ENCODE measurements at places on chromosomes 5 and 9.

GRCh38 chr5:151026679-151027078 is 6.3 kb downstream of the GPX3 start:
- DNase-seq, result no peak

DNA sequence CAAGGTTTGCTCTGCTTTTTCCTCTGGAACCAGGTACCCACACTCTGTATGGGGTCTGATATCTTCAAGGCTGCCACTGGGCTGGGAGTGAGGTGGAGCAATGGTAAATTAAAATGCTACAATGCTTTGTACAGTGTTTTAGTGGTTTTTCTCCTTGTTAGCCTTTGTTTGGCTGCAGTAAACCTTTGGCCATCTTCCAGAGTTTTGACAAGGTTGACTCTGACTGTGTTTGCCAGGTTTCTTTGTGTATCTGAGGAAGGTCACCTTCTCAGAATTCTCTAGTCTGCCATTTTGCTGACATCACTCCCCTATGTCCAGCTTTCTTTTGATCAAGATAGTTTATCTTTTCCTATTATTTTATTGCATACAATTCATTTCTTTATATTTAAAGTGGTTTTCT is 11.2 kb downstream of the SPATA31D1 start:
- no peak for DNase-seq

DNA sequence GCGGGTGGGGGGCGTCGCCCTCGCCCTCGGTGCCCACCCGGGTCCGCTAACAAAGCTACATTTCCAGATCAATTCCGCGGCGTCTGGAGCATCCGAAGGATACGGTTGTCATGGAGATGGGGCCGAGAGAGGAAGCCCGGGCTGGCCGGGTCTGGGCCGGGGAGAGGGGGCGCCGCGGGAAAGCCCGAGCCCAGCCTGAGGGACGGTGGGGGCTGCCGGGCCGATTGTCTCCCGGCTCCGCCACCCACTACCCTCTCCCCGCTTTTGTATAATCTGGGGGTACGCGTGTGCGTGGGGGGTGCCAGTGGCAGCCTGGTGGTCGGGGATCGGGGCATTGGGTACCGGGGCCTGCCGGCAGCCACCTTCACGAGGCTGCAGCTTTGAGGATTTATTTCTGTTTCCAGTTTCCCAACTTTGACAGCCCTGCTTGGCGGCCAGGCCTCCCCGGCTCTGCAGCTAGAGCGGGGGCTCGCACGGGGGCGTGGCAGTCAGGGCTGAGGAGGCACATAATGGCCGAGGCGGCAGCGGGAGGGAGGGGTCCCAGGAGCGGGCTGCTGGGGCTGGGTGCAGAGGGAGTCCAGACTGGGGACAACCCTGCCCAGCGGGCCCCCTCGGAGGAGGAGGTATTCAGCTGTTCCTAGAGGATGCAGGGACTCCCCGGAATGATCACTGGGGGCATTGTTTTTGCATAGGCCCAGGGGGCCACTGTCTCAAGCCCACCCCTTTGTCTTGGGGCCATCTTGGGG is 626 bp downstream of the PSD2 start:
- DNase-seq, result no peak

DNA sequence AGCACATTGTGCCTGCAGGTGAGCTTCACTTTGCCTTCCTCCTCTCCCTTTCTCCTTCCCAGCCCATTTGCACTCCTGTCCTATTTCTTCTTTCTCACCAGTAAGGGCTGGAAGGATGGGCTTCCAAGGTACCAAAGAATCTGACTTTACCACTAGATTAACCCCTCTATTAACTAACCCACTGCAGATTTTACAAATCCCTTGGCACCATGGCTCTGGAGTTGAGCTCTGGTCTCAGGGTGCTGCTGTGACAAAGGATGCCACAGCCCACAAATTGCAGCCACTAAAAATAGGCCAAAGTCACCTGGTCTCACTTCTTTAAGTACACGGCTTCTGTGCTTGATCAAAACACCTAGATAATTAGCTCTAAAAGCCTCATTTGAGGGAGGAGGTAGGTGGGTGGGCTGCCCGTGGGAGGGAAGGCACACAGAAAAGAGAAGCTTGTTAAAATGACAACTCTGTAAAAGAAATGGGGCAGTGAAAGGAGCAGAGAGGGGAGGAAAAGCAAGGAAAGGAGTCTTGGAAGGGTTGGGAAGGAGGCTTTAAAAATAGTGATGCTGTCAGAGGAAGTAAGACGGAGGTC is 327.4 kb downstream of the DRD1 start:
- no peak for DNase-seq

- no peak for DNase-seq
Observed at GRCh38 chr5:116046823-116047222, 14.6 kb downstream of the ARL14EPL start.

GRCh38 chr5:73747696-73748380 is 121.8 kb downstream of the ARHGEF28 start:
- DNase-seq, result no peak

- DNase-seq, result no peak
Observed at GRCh38 chr9:74848153-74848525, 39.6 kb downstream of the TRPM6 start.

DNA sequence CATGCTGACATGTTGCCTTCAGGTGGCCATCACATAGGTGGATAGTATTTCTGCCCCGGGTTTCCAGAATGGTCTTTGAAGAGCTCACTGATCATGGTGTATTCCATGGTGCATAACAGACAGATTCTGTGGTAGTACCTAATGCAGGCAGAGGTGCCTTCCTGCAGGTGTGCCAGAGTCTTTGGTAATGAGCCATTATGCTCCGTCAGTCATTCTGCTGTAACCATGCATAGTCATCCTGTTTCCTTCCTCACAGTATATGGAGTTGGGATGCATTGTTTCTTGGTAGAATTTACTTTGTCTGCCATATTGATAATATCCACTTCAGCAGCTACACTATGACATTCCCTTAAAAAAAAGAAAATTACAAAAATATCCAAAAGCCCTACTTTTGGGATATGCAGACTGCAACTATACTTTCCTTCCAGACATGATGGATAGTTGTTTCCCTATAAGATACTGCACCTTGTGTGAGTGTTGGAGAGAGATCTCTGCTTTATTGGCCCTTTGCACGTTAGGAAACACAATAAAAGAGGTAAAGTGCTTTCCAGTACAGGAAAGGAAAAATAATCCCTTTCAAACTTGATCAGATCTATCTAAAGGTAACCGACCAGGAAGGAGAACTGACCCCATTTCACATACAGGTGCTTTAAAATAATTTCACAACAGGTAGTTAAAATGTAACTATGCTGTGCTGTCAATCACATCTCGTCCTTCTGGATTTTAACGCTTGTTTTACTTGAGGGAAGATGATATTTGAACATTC is 537.5 kb upstream of the WWC1 start:
- DNase-seq, result no peak

DNA sequence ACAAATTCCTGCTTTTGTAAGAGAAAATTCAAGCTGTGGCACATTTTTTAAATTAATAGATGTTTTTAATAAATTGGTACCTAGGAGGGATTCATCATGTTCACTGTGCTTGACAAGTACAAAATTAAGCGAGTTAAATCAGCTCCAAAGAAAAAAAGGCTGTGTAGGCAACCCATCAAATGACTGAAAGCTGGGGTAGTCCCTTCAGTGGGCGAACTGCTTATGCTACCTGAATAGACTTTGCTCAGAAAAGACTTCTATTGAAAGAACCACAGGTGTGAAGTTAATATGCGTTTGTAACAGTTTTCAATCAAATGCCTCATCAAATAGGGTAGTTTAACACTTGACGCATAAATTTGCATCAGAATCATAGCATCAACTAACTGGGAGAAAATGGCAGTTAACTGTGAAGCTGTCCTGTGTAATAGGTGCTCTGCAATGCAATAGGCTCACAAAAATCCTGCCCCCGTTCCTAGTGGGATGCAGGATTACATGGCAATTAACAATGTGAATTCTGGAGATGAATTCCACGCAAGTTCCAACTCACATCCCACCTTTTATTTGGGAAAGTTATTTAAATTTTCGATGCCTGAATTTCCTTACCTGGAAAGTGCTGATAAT is 14.4 kb upstream of the ARL15 start:
- no peak for DNase-seq

Measured in brain microvascular endothelial cell (primary cell).